ENCODE measurements at places on chromosomes 6 and 20. TPM values are rescaled to one million over a fixed set of nuclear protein-coding genes. Genes with fewer than 3 reads are reported as not detected.

TTPAL gene
- 14.5 TPM for total RNA-seq

PCSK2 gene
- not detected for total RNA-seq

GNAS-AS1 gene
- total RNA-seq, result not detected

MICB gene
- total RNA-seq, result 7.5 TPM

ATP6V1G2 gene
- 0.48 TPM for total RNA-seq

ZNF318 gene
- 3.6 TPM for total RNA-seq

PSORS1C2 gene
- total RNA-seq, result not detected

RSPO4 gene
- not detected for total RNA-seq

CST4 gene
- total RNA-seq, result not detected

POPDC3 gene
- total RNA-seq, result 30.2 TPM

BEND3 gene
- 3.3 TPM for total RNA-seq

POM121L2 gene
- not detected for total RNA-seq

CLPSL1 gene
- total RNA-seq, result not detected

KCNK17 gene
- total RNA-seq, result not detected

LGSN gene
- total RNA-seq, result 3.8 TPM

ULBP2 gene
- total RNA-seq, result 4.2 TPM

C20orf141 gene
- total RNA-seq, result 0.36 TPM

MMS22L gene
- total RNA-seq, result 8.4 TPM

HDGFL1 gene
- total RNA-seq, result not detected

OVOL2 gene
- total RNA-seq, result 0.21 TPM

MUC22 gene
- total RNA-seq, result not detected

GPX5 gene
- not detected for total RNA-seq

SLC24A3 gene
- 0.03 TPM for total RNA-seq
